Umbilical cord (tissue), 2 donors: ENCODE measurements at places on chromosomes 6 and 20. TPM values are rescaled to one million over a fixed set of nuclear protein-coding genes. Genes with fewer than 3 reads are reported as not detected.

PROKR2 gene
- total RNA-seq: not detected

HINT3 gene
- total RNA-seq: 41.9 TPM

DNA sequence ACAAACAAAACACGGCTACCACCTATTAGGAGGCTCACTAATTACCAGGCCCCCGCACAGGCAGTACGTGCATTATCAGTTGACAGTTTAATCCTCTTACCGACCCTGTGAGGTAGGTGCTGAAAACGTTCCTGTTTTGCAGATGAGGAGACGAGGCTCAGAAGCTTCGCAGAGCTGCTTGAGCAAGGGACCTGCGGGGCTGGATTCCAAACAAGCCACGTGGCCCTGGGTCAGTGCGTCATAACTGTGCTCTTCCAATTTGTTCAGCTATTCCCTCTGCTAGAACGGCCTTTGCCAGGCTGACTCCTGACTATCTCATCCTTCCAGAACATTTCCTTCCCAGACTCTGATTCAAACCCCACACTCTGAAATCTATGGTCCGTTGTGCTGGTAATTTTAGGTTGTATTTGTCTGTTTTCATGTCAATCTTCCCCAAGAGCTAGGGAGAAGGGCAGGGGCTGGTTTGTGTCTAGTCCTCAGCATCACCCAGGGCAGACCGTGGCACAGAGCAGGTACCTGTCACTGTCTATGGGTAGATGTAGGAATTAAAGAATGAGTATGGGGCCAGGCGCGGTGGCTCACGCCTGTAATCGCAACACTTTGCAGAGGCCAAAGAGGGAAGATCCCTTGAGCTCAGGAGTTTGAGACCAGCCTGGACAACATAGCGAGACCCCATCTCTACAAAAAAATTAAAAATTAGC, 28.8 kb upstream of the TLDC2 start:
- peak; percentile 64 for DNase-seq

GRCh38 chr20:9677100-9677623, 161.7 kb downstream of the PAK5 start:
- no peak for DNase-seq

- no peak for DNase-seq
Measured at GRCh38 chr20:43916881-43917371, 2.3 kb downstream of the TOX2 start.

DNA sequence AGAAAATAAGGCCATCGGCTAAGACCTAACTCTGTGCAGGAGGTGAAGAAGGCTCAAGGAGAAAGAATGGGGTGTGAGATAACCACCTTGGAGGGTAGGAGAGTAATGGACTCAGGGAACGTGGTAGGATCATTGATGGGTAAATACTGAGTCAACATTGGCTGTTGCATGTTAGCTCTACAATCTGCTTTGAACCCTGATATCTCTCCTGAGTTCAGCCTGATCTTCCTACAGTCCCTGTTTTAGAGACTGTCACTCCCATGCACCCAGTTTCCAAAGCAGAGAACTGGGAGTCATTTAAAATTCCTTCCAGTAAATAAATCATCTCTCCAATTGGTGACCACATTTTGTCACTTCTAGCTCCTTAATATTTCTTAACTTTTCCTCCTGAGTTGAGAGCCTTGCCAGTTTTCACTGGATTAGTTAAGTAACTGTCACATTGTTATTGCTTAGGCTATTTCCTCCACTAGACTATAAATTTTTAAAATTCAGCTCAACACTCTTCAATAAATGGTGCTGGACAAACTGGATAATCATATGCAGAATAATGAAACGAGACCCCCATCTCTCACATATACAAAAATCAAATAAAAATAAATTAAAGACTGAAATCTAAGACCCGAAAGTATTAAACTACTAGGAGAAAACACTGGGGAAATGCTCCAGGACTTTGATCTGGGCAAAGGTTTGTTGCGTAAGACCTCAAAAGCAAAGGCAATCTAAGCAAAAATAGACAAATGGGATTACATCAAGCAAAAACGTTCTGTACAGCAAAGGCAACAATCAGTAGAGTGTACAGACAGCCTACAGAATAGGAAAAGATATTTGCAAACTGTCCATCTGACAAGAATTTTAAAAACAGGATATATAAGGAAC, 138.9 kb upstream of the TMEM170B start:
- DNase-seq: peak; percentile 36

DNA sequence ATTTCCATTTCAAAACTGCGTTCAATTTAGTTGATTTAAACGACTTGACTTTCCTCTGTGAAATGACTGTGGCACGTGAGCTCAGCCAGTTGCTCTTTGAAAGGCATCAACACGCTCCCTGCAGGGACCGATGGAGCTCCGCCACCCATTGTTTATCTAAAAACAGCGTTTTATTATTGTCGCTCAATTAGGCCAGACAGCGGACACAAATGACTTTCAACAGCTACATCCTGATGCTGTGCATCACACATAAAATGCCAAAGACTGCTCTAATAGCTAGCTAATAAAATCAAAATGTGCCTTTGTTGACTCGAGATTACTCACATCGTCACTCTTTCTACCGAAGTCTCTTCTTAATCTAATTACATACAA, 332.5 kb downstream of the CD83 start:
- no peak for DNase-seq

DNA sequence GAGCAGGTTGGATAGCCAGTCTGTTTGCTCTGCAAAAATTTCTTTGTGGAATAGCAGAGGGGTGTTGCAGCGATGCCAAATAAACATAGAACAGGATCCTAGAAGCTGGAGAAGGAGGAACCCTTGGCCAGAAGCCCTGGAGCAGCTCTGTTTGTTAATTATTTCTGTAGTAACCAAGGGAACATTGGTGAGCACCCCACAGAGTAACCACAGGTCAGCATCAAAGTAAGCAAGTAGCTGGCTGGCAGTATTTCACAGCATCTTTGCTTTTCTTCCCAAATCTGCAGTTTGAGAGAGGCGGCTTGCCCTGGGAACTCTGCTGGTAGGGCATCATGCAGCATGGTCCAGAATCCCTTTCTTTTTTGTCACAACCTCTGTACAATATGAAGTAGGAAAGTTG, 12.7 kb upstream of the APMAP start:
- DNase-seq: peak; percentile 35

- peak; percentile 33 for DNase-seq
Measured at GRCh38 chr6:48280035-48280620, 169.1 kb upstream of the PTCHD4 start.

DNA sequence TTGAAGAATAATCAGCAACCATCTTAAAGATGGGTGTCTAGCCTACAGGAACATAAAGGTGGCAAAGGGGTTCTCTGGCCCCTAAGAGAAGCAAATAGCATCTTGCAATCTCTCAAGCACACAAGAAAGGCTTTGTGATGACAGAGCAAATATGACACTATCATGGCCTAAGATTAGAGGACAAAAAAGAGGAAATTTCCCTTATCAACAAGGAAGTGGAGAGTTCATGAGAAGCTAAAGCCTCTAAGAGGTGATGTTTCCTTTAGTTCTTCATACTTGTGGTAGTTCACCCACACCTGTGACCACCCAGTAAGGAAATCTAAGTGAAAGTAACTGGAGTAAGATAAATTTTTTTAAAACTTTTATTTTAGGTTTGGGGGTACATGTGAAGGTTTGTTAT, 88.4 kb downstream of the OLIG3 start:
- no peak for DNase-seq

DNA sequence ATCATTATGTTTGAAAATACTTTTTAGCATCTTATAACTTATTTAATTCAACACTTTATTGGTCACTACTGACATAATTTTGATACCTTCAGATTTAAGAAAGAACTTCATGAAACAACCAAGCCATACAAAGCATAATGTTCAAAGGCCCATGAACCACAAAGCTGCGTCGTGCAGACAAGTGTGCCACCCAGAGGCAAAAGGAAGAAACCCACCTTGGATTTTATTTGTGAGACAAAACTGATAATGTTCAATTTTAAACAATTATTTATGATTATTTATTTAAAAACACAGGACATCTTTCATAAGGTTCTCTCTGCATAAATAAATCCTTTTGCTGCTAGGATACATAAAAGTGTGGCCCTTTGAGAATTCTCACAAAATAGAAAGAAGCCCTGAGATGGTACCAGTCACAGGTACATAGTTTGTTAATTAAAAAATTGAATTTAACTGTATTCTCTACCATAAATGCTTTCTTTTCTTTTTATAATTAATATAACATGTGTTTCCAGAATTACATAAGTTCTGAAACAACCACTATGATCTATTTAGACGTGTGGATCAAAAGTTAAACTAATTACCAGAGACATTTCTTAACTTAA, 143.7 kb downstream of the RALGAPA2 start:
- peak; percentile 41 for DNase-seq

DNA sequence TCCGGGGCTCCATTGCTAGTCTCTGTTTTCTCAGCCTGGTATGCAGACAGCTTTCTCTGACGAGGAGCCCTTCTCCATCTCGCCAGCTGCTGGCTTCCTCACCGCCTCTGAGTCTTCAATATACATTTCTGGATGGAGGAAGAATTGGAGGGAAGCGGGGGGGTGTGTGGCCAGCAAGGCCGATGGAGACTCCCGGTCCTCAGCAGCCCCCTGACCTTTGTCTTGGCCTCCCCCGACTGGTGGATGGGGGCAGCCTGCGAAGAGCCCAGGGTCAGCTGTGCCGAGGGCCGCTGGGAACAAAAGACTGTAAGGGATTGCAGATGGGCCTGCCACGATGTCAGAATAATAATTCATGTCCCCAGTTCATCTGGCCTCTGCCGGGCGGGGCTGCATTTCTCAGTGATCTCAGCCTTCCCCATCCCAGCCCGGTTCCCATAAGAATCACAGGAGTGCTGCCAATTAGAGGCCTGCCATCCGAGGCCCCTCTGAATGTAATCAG, 54.3 kb upstream of the STX16 start:
- peak; percentile 95 for DNase-seq

GRCh38 chr6:47437592-47437991, 40.0 kb upstream of the CD2AP start:
- no peak for DNase-seq

DNA sequence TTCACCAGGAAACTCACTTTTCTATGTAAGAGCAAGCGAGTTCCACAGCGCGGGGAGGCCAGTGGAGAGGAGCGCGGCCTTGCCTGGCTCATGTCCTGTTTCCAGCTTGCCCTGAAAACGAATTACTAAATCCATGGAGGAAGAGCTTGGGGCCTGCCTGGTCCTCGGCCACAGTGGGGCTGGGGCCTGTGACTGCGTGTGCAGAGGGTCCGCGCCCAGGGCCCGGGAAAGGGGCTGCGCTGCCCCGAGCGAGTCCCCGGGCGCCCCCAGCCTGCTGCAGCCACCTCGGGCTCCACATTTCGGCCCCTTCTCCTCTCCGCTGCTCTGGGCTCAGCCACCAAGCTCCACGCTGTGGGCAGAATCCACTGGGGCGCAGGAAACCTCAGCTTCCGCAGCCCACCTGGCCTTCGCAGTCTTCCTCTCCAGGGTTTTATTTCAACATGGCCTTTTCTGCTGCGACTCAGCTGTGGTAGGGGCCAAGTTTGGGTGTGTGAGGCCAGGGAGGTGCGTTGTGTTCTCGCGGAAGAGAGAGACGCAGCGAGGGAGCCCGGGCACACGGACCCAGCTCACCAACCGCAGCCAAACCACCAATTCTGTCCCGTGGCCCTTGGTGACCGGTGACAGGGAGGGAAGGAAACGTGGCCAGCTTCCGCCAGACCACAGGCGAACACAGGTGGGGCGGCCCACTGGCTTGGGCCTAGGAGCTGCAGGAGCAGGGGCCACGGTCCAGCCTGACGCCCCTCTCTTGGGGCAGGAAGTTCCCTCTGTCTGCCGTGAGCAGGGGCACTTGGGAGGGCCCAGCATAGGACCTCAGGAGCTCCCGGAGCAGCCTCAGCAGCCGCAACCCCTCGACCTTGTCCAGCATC, 211.4 kb downstream of the ERMARD start:
- DNase-seq: no peak

DNA sequence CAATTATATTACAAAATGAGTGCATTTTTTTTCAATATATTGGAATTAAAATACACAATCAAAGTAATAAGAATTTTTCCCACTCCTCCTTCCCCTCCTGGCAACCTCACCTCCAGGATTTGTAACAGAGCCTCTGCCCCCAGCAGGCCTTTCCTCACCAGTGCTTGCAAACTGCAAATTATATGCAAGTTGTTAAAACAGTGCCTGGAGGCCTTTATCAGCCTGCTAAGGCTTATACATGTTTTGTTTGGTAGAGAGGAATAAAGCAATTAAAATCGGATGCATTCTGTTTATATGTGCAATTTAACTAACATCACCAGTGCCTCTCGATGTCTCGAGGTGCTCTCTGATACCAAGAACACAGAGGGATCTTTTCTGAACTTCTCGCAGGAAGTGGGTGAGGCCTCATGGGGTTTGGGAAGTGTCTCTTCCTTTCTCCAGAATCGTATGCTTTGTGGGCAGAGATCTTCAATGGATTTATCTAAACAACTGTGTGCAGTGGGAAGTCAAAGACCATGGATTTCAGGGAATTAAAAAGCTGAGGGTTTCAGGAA, 186.8 kb downstream of the CDH26 start:
- no peak for DNase-seq

DNA sequence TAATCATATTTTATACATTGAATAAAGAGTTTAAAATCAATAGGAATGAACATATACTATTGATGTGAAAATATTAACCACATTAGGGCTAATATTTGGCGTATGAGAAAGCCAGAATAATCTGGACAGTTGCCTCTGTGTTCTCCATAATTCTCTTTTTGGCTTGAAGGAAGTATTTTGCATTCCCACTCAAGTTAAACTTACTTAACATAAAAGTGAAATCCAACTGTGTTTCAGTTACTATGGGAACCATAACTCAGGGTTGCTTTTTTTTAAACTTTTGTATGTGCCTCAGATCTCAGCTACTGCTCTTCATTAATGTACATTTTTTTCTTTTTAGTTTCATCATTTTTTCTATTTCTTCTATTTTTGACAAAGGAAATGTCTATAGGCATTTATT, 479.8 kb downstream of the NKAIN2 start:
- peak; percentile 26 for DNase-seq

GRCh38 chr20:47786765-47787107, 1.5 kb upstream of the SULF2 start:
- no peak for DNase-seq

- DNase-seq: no peak
Measured at GRCh38 chr20:1370548-1371110, 22.2 kb downstream of the FKBP1A start.

DNA sequence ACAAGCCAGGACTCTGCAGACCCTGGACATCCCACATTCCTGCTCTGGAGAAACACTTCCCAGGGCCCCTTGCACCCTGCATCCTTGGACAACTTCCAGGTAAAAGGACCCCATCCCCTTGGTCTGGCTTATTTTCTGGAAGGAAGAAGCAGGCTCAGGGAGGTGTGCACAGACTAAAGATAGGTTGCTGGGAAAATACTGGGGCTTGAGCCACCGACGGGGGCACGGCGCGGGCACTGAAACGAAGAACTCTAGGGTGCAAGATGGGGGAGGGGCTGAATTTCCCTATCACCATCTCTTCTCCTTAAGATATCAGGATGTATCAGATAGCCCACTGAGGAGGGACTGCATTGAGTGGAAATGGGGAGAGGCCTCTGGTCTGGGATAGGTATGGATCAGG, 805 bp downstream of the FRS3 start:
- DNase-seq: no peak

- DNase-seq: no peak
Measured at GRCh38 chr6:11672256-11672655, 106.3 kb downstream of the ADTRP start.
